A549 treated with Mapracorat at 1 μM for 4 hours (cell line): ENCODE measurements at places on chromosomes 11 and 22. TPM values are rescaled to one million over a fixed set of nuclear protein-coding genes. Genes with fewer than 3 reads are reported as not detected.

GRIA4 gene
- total RNA-seq: not detected in 5 replicates

ZP1 gene
- total RNA-seq: 0.22 to 0.36 TPM (median 0.24 TPM) in 3 of 5 replicates, not detected in the others

DEPDC7 gene
- total RNA-seq: 6.7 to 8.7 TPM (median 7.3 TPM) in 5 replicates

BLID gene
- not detected in 5 replicates for total RNA-seq

FAM227A gene
- total RNA-seq: 0.74 to 1.3 TPM (median 0.75 TPM) in 5 replicates

MAPK11 gene
- 5.2 to 7.7 TPM (median 7.0 TPM) in 5 replicates for total RNA-seq

SMC1B gene
- total RNA-seq: 0.03 to 0.05 TPM (median 0.05 TPM) in 3 of 5 replicates, not detected in the others

MYEOV gene
- total RNA-seq: 101 to 124 TPM (median 121 TPM) in 5 replicates

LRRC56 gene
- total RNA-seq: 0.54 to 1.1 TPM (median 0.72 TPM) in 5 replicates

PLAAT2 gene
- 0.34 to 1.5 TPM (median 0.46 TPM) in 5 replicates for total RNA-seq

MRPL40 gene
- total RNA-seq: 44.7 to 48.1 TPM (median 45.3 TPM) in 5 replicates
